Stimulated activated CD8-positive, alpha-beta memory T cell treated with anti-CD3 and anti-CD28 coated beads, Interleukin-7, amount 100 ng/mL, for 24 hours (primary cell): ENCODE measurements at places on chromosomes 2 and 18.
A peak's percentile ranks its signal among the peaks of the same experiment; 100 is the strongest.

- DNase-seq, result no peak
Observed at GRCh38 chr18:23350188-23350587, 102.9 kb upstream of the RIOK3 start.

DNA sequence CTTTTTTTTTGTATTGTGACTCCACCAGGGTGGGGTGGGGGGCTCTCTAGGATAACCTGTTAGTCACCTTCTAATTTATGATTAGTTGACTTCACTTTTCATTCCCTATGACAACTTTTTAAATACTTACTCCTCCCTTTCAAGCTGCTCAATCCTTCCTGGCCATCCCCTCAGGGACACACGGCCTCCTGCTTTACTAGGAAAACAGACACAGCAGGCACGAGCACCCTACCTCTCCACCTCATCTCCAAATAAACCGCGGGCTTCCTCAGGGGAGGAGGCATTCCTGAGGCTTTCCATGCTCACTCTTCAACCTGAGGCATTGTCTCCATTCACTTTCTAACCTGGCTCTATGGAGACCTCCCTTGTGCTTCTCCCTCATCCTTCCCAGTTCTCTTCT, 33.0 kb downstream of the B4GALT6 start:
- DNase-seq, result no peak

GRCh38 chr18:71846716-71847115, 697.4 kb downstream of the CBLN2 start:
- no peak for DNase-seq

DNA sequence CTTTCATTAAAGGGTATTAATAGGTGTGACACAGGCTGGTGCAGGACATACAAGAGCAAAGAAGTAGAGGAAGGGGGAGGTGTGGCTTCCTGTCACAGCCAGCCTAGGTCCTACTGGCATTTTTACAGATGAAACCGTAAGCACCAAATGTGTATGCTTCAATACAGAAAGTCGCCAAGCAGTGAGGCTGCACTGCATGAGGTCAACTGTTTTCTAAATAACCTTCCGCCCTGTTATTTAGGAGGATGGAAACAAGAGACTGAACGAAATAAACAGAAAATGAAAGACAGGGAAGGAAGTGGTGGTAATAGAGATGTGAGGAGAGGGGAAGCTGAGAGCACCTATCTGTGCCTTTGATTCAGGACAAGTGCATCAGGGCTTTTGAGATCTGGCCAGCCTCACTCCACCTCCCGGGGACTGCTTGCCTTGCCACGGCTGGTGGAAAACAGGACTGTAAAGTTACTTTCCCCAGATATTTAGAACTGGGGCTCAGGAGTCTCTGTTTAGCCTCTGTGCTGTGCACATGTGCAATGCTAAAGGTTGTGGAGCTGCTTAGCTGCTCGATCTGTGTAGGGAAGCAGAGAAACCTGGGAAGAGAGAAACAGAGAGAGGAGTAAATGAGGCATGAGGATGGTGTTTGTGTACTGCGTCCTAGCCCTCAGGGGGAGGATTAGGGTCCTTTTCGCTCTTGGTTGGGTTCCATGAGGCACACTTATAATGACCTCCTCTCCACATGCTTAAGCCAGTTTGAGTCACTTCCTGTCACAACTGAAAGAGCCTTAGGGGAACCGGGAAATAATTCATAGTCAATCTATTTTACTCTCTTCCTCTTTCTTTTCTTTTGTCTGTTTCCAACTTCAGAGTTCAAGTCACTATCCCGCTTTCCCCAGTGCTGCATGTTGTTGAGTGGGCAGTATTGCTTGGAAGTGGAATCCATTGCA, 62.3 kb upstream of the BOD1L2 start:
- no peak for DNase-seq

GRCh38 chr18:74947417-74947816, 261.5 kb downstream of the PTGR3 start:
- no peak for DNase-seq

DNA sequence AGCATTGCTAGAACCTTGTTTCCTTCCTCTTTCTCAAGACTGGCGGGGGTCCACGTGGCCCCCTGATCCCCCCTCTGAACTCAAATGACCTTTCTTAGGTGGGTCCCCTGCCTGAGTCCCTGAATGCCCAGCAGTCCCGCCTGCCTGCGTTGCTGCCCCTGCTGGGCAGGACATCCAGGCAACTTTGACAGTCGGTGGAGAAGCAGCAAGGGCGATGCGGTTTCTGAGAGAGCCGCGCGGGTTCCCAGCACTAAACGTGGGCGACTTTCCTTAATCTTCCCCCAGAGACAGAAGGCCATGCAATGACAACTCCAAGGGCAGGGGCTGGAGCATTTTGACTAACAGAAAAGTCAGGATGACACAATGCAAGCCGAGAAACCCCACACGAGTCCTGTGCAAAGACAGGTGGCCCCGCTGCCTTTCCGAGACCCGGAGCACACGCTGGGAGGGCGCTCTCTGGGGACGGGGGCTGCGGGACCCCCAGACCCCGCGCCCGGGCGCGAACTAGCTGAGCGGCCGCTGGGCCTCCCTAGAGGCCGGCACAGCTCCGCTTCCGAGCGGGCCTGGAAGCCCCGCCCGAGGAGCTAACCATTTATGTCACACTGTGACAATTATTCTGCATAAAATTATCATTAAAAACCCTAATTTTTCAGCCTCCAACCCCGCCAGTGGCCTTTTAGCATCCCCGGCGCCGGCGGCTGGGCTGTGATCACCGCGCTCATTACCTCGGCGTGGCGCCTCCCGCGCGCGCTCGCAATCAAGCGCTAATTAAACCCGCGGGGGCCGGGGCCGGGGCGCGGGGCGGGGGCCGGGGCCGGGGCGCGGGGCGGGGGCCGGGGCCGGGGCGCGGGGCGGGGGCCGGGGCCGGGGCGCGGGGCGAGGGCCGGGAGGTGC, 27.4 kb downstream of the ASB18 start:
- no peak for DNase-seq

GRCh38 chr2:11697103-11697871, 27.3 kb upstream of the NTSR2 start:
- DNase-seq, result no peak

- no peak for DNase-seq
Observed at GRCh38 chr2:140808820-140809219, 1322.0 kb downstream of the LRP1B start.

GRCh38 chr2:946073-946948, 4.3 kb upstream of the SNTG2 start:
- no peak for DNase-seq

DNA sequence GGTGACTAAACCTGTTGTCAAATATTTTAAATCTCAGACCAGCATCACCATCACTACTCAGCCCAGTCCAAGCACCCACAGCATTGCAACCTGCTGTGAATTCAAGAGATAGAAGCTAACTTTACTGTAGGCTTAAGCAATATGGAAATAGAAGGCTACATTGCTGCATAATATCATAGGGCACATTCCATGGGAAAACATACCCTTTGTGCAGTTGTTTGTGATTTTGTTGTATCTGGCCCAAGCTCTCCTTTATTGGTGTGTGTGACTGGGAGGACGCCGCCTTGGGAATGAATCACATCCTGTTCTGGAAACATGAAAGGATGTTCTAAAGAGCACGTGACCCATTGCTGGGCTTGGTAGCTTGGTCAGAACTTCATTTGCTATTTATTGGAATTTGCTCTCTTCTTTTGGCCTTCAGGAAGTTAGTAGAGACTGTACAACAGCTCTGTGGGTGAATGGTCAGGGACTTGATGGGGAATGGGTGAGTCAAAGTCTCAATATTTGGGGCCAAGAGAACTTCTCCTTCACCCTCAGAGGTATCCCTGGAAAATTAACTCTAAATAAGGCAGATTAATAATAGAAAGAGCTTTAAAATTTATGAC, 106.8 kb upstream of the SERPINE2 start:
- no peak for DNase-seq

- DNase-seq, result no peak
Observed at GRCh38 chr2:160657196-160657595, 163.6 kb upstream of the RBMS1 start.

DNA sequence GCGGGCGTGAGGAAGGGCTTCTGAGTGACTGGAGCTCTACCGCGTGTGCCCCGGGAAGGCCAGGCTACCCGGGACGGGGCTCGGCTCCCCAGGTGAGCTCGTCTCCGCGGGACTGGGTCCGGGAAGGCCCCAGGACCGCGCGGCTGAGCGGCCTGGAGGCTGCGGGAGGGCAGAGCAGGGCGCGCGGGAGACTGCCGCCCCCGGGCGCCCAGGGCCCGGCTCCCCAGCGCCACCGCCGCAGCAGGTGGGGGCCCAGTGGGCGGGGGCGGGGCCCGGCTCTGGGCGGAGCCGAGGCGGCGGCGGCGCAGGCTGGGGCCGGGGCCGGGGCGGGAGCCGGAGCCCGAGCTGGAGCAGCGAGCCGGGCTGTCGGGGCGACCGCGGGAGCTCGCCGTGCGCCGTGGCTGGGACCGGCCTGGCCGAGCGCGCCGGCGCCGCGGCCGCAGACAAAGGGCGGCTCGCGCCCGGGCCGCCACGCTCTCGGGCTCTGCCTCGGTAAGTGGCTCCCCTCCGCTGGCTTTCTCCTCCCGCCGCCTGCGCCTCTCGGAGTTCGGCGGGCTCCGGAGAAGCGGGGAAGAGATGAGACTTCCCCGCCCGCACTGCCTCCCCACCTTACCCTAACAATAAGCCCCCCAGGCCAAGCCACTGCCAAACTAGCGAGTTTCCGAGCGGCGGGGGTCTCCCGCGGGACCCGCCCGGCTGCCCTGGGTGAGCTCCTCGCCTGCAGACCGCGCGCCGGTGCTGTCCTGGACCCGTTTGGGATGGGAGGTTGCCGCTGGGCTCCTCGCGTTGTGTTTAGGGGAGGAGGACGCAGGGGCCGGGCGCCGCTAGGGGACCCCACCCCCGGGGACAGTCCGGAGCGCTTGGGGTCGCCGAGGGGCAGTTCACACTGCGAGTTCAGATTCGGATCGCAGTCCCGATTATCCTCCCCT, at the start of gene MAPK4:
TSS of gene MAPK4 (plus strand) at position 336 of the 929 bp plus-strand sequence. CDS start 103,872 bp downstream, outside the sequence.
- DNase-seq, result no peak

DNA sequence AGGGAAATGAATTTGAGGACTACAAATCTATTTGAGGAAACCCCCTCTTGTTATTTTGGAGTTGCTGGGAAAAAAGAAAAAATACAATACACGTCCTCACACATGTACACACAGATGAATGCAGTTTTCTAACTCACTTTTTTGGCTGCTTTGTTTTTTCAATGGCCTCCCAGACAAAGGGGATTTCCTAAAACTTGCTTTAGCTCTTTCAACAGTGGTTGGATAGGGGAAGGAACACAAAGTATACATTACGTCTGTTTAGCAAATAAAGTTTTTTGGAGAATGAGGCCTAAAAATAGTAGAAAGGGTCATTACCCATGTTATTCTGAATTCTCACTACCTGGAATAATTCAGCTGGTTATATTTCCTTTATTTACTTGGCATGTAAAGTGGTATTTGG, 125.3 kb upstream of the ITGB6 start:
- DNase-seq, result no peak

DNA sequence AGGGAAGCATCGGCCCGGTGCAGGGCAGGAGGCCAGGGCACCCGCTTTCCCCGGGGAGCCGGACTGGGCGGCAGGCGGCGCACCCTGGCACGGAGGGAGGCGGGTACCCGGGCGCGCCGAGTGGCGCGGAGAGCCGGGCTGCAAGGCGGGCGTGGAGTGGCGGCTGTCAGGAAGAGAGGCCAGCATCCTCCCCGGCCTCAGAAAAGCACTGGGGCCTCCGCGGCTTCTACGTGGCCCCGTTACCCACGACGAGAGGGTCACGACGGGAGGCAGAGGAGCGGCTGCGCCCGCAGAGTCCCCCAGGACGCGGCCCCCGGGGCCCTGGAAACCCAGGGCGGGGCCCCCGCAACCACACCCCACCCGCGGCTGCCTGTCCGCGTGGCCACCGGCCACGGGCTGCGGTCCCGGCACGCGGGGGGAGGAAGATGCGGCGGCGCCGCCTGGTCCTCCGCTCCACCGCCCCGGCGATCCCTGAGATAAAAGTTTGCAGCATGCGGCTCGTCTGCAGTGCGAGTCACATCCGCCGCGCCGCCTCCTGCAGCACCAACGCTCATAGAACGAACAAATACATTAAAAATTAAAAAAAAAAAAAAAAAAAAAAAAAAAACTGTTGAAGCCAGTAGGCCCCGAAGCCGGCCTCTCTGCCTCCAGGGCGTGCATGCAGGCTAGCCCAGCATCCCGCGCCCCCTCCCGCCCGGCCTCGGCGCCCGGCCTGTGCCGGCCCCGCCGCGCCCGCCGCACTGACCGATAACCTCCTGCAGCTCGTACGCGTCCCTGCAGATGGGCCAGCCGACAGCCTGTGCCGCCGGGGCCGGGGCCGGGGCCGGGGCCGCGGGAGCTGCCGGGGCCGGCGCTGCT, 683 bp downstream of the STK39 start:
- DNase-seq, result peak; percentile 40

- DNase-seq, result no peak
Observed at GRCh38 chr2:223854741-223855140, 17.4 kb upstream of the AP1S3 start.

DNA sequence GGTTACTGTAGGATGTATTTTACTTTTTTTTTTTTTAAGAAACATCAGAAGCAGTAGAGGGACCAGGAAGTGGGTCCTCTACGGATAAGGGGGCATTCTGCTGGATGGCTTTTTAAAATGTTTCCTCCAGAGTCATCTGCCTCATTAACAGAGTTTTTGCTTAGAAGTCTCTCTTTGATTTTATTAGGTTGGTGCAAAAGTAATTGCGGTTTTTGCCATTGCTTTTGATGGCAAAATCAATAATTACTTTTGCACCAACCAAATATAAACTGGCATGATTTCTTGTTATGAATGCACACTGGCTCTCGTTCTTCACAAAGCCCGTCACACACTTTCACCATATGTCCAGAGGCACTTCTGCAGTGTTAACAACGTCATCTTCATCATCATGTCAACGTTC, 68.5 kb upstream of the FAM237A start:
- no peak for DNase-seq

DNA sequence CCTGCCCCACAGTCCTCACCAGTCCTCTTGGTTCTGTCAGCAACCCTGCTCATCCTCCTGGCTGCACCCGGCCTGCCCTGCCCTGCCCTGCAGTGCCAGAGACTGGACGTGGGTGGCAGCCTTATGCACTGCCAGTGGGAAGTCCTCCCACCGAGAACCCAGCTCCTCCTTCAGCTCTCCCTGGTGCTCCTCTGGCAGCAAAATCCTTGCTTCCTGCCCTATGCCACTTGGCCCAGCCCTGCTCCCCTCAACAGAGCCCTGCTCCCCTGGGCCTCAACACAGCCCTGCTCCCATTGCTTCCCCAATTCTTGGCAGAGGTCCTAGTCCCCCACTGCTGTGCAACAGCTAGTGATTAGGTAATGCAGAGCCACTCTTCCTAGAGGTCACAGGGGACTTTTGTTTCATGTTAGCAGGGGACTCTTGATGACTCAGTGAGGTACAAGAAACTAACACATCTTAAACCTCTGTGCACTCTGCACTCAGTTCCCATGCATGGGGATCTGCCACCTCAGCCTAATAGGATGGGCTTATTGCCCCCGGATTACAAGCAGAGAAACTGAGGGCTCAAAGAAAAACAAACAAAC, 58.0 kb upstream of the EDAR start:
- DNase-seq, result no peak

GRCh38 chr2:100882645-100883613, 63.0 kb downstream of the NPAS2 start:
- DNase-seq, result no peak

DNA sequence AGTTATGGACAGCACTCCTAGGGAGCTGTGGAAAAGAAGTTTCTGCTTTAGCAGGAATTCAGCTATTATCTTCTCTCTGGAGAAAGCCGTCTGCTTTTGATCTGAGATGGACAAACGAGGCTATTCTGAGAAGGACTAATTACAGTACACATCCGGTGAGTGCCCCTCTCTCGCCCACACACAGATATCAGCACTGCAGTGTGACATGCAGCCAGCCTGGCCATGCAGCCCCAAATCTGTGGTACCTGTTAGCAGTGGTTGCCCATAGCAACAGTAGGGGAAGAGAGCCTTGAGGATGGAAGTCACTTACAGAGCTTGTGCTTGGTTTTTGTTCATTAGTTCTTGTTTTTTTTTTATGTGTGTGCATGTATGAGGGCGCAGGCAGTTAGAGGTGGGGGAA, 73.9 kb upstream of the TRIB2 start:
- DNase-seq, result no peak
